ENCODE measurements at places on chromosomes 5 and 9.

DNA sequence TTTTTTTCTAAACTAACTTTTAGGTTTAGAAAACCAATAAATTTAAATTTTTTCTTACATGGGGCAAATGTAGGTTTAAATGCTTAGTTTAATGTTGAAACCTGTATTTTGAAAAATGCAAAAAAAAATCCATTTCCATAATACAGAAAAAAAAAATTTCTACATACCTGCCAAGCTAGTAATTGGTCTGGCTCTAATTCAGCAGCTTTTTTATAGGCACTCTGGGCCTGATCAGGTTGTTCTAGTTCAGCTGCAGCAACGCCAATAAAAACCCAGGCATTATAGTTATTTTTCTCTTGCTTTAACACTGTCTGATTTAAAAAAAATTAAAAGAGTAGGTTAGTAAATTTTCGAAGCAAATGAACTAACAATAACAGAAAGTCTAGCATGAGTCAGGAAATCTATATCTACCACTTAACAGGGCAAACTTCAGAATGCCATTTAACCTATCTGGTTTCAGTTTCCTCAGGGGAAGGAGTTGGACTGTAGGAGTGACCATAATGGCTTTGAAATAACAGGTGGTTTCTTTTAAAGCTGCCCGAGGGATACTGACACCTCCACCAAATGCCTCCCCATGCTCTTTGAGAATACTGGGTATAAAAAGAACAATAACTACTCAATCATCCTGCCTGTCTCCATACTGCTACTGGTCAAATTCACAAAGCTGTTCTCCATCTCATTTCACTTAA, 11.6 kb downstream of the SKIC3 start:
- DNase-seq = no peak

DNA sequence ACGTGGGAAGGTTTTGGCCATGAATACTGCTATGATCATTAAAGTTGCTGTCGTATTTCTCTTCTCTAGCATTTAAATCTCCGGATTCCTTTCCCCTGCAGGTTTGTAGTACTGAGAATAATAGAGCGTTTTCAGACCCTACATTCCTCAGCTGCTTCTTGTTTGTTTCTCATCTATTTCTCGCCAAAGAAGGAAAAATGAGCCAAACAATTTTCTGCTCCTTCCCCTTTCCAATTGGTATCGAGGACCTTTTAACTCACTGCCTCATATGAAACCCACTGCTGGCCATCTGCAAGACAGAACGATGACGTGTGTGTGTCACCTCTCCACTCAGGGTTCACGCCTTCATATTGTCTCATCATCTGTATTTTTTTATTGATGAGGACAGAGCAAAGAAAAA, 689.4 kb upstream of the WWC1 start:
- peak; percentile 11 for DNase-seq

DNA sequence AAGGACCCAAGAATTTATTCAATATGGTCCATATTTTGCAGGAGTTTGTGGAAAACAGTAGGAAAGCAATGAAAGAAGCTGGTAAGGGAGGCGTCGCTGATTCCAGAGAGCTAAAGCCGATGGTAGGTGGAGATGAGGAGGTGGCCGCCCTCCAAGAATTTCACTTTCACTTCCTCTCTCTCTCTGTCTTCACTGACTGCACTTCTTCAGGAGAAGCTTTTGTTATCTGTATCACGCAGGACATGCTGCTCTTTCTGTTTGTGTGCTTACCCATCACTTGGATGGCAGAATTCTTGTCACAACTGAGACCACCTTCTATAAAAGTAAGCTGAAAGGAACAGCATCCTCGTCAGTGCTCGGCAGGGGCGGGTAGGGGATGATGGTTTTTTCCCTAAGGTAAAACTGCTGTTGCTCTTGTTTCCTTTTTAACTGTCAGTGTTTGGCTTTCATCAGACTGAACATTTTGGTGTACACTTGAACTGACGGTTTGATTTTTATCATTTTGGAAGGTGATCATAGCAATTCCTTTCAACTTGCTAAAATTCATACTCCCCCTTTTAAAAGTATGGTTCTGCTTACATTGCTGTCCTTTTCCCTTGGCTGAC, 62.4 kb upstream of the FSD1L start:
- DNase-seq = peak; percentile 43

DNA sequence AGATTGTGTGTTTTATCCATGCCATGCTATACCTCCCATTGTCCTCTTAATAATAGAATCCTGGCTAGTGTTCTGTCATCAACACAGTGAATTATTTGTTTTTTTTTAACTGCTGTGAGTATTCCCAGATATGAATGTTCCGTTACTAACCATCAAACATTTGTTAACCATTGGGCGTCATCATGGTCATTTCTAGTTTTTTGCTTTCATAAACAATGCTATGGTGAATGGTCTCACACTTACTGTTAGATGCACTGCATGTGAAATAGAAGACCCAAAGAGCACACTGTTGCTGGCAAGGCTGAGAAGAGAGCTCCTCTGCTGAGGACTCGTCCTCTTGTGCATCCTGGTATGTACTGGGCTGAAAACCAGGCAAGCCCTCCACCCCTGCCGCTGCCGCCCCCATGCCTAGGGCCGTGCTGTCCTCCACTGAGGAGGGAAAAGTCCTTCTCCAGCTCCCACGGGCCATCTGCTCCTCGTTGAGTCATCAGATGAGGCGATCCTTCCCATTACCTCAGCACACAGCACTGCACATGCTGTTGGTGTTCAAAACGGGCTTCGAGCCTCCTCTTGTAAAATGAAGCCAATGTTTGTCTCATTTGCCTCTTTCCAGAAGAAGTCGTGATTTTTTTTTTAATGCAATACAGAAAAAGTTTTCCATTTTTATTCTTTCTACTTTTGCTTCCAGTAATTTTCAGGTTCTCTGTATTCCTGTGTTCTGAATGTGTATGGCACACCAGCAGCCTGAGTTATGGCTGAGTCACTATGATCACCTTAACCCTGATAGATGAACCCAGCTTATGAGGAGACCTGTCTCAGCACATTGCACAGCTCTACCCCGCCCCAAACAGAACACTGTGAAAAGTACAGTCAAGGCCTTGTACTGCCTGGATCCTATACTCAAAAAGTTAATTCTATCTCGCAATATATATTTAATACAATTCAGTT, 219.0 kb downstream of the AOPEP start:
- peak; percentile 77 for DNase-seq

DNA sequence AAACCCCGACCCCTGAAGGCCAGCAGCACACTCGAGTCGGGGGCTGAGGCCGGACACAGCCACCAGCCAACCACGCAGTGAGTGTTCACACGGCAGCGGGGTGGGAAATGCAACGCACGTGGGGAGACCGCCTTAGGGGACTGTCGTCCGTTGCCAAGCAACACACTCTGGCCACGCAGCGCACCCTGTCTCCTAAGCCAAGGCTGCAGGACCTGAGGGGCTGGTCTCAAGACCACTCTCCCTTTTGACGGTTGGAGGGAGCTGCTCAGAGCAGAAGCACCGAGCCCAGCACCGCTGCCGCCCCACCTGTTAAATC, 7.5 kb downstream of the BRD9 start:
- DNase-seq = no peak

DNA sequence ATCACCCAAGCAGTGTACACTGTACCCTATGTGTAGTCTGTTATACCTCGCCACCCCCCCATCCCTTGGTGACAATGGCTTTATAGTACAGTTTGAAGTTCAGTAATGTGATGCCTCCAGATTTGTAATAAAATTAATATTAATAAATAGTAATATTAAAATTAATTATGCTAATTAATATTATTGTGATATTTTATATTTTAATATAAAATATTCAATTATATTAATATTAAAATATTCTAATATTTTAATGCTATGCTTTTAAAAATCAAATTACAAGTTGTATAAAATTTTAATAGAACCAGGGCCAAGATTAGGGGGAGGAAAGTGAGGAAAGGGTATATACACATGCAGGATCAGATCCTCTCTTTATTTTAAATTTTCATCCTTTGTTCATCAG, 147.7 kb upstream of the MAP3K1 start:
- no peak for DNase-seq

GRCh38 chr5:10577371-10578292, 13.8 kb downstream of the ANKRD33B start:
- no peak for DNase-seq

DNA sequence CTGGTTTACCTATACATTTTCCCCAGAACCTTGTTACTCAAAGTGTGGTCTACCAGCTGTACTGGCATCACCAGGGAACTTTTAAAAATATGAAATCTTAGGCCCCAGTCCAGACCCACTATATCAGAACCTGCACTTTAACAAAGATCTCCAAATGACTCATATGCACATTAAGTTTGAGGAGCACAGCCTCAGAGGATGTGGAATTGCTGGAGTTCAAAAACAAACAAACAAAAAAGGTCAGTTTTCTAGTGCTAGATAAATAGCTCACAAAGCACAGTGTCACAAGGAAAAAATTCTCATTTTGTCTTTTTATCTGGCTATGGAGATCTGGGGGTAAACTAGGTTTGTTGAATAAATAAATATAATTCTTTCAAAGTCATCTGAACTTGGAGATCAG, 68.9 kb upstream of the ANKRD55 start:
- DNase-seq = no peak

- DNase-seq = no peak
These were observed 121.5 kb upstream of the SPRY4 start for GRCh38 chr5:142446131-142446959.

GRCh38 chr5:76177978-76178377, 94.8 kb downstream of the SV2C start:
- no peak for DNase-seq

DNA sequence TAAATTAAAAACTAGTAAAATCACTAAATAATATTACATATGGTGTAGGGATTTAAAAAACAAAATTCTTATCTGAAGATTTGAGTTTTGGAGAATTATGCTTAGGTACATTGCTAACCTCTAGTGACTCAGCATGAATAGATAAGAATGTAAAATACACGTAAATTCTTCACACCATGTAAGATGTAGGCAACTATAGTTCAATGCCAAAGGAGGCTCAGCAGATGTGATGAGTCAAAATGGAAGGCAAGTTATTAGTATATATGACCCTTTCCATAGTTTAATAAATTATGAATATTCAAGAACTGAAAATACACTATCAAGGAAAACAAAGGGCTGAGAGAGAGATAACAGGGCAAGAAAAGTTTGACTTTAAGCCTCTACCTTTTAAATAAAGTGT, 79.0 kb downstream of the MRPS30 start:
- no peak for DNase-seq

DNA sequence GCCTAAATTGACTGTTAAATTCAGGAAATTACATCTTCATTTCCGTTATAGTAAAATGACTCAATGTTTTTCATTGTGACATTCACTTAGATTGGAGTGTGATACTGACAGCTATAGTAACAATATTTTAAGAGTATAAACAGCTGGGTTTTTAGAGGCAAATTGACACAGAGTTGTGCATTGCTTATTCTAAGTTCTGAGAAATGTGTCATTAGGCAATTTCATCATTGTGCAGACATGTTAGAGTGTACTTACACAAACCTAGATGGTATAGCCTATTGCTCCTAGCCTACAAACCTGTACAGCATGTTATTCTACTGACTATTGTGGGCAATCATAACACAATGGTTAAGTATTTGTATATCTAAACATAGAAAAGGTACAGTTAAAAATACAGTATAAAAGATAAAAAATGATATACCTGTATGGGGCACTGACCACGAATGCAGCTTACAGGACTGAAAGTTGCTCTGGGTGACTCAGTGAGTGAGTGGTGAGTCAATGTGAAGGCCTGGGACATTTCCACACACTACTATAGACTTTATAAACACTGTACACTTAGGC, 132.7 kb downstream of the PDE4D start:
- DNase-seq = no peak

DNA sequence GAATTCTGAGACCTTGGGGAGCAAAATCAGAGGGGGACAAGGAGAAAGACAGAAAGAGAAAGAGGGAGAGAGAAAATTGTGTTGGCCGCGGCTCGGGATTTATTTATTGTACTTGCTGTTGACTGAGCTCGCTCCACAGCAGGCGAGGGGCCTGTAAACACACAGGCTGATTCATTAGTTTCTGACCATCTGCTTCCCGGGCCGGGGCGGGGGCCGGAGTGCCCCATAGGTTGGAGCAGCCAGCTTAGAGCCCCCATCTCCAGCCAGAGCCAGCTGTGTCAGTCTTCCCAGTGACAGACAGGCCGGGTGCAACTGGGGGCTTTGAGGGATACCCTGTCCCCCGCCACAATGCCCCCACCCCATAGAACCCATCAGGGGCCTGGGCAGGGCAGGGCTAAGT, 30.9 kb downstream of the NTNG2 start:
- DNase-seq = no peak

DNA sequence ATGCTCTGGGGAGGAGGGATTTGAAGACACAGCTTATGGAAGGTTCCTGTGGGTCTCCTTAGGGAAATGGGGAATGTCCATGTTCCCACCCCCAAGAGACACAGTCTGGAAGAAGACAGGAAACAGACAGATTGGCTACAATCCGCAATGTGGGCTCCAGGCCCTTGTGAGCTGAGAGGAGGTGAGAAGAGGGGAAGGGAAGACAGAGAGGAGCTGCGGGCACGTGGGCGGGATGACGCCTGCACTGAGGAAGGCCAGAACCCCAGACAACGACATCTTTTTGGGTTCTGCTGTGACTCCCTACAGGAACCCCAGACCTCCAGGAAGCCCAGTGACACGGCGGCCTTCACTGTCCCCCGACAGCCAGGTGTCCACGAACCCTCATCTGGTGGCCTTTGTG, 29.9 kb upstream of the NKD2 start:
- DNase-seq = no peak

DNA sequence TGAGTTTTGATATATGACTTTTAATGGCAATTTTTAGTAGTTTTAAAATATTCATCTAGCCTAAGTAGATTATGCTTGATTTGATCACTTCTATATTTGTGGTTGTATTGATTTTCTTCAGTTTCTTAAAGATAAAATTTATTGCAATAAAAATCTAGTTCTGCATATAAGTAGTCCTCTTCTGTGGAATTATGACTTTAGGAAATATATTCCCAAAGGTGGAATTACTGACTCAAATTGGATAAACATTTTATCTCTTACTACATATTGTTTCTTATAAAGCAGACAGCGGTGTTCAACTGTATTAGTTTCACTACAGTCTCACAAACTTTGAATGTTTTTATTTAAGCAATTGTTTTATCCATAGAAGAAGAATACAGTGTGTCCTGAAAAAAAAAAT, 883.0 kb upstream of the SEMA6A start:
- DNase-seq = no peak

- no peak for DNase-seq
These were observed 104.7 kb downstream of the DCP2 start for GRCh38 chr5:113081091-113081839.

DNA sequence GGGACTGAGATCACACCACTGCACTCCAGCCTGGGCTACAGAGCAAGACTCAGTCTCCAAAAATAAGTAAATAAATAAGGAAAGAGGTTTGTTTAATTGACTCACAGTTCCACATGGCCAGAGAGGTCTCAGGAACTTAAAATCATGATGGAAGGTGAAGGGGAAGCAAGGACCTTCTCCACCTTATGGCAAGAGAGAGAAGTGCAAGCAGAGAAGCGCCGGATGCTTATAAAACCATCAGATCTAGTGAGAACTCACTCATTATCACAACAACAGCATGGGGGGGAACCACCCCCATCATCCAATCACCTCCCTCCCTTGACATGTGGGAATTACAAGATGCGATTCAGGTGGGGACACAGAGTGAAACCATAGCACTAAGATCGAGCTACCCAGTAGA, 22.8 kb upstream of the RGMB start:
- DNase-seq = no peak

- no peak for DNase-seq
These were observed 74.5 kb downstream of the SH3TC2 start for GRCh38 chr5:148988328-148988727.

Measured in right hindlimb (tissue), 1 donor.